Cardiac septum (tissue), 1 donor: ENCODE measurements at places on chromosomes 3 and 15.

DNA sequence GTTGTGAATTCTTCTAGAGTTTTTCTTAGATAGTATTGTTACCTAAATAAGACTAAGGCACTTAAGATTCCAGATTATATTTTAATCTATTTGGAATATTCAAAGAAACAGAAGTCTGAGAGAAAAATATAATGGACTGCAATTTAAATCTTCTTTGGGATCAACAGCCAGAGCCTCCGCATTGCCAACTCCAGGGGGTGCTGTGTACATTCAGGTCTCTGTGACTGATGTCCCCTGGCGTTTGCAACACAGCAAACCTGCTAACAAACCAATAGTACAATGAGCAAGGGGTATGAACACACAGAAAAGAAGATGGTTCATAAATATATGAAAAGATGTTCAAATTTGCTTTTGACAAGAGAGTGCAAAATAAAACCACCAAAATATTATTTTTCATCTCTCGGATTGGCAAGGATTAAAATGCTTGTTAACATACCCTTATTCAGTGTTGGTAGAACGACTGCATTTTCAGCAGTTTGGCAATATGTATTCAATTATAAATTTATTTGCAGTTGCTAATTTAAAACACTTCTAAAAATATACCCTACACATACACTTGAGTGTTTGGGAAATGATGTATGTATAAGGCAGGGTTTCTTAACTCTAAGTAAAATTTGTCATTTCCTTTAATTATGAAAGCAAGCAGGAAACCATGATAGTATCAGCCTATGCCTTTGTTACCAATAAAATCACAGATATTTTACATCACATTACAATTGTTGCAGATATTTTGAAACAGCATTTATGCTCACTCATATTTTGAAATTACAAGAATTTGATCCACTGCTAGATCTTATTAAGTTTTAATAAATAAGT is 16.1 kb upstream of the TM4SF1 start:
- peak; percentile 86 for DNase-seq

GRCh38 chr3:120204338-120204737 is 80.7 kb downstream of the GPR156 start:
- no peak for DNase-seq

DNA sequence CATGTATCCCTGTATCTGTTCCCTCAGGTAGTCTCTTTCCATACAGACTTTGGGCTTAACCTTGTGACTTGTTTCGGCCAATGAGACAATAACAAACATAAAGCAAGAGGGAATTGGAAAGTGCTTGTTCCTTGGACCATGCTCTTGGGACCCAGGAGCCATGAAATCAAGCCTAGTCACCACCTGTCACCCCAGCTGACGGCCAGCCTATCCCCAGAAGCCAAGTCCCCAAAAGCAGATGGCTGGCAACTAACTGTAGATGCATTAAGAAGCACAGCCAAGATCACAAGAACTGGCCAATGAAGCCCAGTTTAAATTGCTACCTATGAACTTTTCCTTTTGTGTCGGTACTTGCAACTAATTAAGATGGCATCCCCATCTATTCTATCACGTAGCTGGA is 822.0 kb downstream of the CADM2 start:
- DNase-seq: no peak

DNA sequence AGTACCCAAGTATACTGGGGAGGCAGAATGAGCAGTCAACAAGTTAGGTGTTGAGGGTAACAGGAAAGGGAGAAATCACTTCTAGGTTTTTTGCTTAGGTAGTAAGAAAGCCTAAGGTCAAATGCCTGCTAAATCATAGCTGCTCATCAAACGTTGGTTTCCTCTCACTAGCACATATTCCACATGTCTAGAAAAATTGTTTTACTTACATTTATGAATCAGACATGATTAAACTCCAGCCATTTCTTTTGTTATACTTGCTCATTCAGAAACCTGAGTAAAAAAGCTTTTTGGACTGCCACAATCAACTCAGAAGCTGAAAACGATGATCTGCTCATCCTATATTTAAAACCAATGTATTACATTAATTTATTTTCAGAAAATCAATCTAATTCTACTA is 40.2 kb downstream of the SLC9A9 start:
- DNase-seq: no peak

GRCh38 chr3:480070-480469 is 283.5 kb downstream of the CHL1 start:
- no peak for DNase-seq

DNA sequence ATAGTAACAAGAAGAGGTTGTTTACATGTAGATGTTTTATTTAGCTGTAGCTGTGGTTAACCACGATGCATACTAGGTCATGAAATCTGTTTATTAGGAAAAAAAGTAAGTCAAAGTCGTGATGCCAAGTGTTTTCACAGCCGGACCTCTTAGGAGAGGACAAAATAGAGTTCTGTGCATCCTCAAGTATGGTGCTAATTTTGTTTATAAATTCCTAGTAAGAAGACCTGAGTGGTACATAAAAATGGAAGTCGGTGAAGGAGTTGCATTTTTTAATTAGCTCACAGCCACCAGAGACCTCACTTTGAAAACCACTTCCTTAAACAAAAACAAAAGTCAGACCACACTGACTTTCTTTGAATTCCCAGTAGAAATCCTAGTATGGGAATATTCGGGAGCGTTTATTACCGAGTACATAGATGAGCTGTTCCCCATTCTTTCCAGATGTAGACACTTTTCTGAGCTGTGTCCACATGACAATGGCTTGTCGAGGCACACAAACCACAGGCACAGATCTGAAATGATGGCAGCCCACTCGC is 143.6 kb upstream of the UBE2E1 start:
- DNase-seq: no peak

- DNase-seq: no peak
These were observed 7.0 kb downstream of the ZPLD1 start for GRCh38 chr3:102441832-102442231.

DNA sequence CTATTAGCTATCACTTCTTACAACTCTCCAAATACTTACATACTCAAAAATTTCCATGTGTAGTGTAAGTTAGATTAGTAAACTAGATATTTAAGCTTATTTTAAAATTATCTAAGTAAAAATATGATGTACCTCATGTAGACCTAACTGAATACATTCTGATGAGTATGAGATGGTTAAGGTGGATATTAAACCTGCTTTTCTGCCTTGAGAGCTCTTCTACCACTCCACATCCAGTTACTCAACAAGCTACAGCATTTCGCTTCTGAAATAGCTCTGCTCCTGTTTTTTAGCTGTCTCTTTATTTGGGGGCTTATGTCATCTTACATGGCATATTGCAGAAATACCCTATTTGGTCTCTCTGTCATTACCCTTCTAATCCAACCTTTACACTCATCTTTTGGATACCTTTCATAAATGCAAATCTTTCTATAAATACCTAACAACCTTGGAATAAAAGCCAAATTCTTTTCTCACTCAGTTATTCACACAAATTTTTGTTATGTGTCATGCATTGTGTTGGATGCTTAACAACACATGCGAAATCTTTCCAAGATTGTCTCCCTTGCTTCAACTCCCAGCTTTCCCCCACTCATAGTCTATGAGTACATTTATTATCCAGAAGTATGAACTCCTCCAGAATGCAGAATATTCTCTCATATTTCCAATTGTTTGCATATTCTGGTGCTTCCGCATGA is 92.0 kb downstream of the ALCAM start:
- DNase-seq: no peak

DNA sequence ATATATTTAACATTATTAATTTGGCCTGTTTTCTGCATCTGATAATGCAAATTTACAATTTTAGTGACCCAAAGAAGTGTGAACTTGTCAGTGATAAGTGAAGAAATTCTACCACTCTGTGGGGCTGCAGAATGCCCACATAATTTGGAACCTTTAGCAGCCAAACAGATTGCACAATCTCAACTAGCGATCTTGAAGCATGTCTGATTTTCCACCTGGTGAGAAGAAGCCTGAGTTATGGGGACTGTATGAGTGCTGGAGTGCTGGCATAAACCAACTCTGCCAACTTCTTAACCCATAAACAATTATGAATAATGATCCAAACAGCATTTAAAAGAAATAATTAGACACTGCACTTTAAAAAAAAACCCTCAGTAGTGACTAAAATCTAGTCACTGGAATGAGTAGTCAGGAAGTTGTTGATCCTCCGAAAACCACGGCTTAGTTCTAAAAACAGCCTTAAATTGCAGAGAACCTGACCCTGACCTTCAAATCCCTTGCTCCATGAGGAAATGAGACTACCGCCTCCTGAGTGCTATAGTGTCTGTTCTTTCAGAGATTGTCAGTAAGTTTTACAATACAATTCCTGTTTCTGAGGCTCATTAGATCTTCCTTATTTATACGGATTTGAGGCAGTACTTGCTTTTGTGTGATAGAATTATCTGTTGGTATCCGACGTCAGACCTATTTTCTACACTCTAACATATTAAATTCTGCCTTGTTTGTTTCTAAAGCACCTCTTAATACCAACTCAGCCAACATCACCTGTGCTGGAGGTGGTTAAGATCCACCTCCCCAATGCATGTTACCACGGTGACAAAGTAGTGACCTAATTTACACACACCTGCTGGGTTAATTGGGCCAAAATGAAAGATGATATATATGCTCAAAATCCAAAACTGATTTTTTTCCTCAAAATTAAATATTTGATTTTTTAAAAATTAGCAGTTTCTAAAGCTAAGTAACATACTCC is 267.7 kb downstream of the ZBTB20 start:
- no peak for DNase-seq

GRCh38 chr3:10964537-10965167 is 27.9 kb upstream of the SLC6A1 start:
- DNase-seq: no peak

DNA sequence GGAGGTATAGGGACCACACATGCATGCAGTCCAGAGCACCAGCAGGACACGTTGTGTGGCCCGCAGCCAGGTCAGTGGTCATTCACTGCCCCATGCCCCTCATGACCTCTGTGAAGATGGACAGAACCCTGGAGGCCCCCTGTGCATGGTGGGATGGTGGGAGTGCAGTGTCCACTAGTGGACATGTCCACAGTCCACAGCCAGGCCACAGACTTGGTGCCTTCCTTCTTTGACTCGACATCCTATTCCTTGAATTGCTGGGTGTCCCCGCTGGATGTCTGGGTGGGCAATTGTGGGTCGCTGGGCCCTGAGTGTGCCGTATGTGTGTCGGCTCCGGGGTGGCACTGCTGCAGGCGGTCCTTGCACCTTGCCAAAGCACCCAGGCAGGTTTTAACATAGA is 35.7 kb downstream of the KLF15 start:
- DNase-seq: no peak

DNA sequence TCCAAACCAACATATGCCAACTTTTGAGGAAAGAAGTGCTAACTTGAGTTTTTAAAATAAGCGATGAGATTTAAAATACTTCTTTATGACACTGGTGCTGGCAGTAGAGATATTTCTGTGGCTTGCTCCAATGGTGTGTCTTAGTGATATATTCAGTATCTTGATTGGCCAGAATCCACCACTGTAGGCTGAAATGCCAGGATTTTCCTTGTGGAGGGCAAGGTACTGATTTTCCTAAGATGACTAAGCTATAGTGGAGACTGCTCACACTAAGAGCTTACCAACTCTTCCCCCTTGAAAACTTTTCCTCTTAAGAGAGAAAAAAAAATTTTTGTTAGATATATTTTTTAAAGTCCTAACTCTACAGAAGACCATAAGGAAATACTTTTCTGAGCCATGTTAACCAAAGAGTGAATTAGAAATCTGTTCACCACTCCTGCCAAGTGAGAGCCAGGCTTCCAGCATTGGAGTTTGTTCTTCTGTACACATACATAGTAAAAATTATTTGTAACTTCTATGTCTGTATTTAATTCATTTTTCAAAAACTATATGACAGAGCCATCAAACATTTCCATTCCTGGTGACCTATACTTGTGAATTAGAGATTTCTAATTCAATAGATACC is 109.1 kb downstream of the PPP2R3A start:
- no peak for DNase-seq

DNA sequence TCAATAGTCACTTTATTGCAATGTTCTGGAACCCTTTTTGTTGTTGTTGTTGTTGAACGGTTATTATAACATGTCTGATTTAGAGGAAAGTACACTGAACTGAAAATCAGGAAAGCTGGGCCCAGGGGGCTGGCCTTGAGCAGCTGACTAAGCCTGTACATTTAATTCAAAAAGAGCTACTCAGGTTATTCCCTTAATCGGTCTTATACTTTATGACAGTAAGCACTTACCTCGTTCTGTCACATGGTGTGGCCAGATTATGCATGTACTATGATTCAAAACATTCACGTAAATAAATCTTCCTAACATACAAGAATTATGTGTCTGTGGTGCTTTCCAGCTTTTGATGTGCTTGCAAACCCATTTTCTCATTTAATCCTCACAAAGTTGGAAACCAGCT is 382.5 kb upstream of the TPRG1 start:
- no peak for DNase-seq

DNA sequence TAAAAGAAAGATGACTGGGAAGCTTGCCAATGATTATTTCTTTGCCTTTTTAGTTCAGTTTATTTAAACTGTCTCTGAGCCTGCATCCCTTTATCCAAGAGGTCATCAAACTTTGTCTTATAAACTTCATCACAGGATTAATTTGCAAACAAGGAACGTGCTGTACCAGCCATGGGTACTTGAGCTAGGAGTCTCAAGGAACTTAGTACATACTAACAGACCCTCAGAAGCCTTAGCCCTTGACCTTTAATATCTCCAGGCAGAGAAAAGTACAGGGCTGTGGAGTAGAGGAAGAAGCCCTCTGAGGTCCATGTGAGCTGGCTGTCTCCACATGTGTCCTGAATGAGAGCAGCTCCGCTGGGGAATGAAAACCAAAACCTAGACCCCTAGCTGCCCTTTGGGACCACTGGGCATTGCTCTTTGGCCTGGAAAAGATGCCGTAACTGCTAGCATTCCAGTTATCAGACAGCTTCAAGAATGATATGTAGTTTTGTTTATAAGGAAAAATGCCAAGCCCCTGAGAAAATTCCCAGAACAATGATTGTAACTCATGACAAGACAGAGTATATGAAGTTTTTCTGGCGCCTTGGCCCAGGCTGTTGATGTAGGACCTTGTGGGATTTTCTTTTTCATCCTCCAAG is 92.1 kb downstream of the ASB7 start:
- no peak for DNase-seq

DNA sequence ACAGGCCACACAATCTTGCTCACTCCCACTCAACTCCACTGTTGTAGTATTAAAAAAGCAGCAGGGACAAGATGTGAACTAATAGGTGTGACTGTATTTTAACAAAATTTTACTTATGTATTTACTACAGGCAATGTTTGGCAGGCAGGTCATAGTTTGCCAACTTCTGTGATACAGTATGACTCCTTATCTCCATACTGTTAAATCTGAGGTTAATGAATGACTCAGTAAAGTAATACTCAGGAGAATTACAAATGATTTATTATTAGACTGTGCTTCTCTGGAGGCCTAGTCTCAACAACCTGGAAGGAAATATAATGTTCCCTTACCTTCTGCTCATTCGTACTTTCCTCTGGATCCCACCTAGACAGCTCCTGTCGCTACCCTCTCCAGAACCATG is 258.6 kb upstream of the KCNMB2 start:
- DNase-seq: no peak
